ENCODE measurements at places on chromosomes 6 and 20.

DNA sequence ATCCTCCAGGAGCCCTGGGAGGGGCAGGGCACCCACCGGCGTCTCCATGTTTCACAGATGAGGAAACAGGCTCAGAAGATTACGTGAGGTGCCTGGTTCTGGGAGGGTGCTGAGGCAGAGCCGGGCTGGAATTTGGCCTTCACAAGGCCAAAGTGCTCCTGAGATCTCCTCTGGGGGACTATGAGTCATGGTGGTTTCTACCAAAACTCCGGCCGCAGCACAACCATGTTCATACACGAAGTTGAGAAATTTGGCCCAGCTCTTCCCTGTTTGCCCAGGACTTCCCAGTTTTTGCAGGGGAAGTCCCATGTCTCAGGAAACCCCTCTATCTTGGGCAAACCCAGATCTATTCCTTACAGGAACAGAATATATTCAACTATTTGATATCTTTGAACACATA is 172.9 kb upstream of the CDYL start:
- DNase-seq, result peak; percentile 90

- DNase-seq, result no peak
These were observed 72.8 kb downstream of the MDGA1 start for GRCh38 chr6:37624606-37625574.

DNA sequence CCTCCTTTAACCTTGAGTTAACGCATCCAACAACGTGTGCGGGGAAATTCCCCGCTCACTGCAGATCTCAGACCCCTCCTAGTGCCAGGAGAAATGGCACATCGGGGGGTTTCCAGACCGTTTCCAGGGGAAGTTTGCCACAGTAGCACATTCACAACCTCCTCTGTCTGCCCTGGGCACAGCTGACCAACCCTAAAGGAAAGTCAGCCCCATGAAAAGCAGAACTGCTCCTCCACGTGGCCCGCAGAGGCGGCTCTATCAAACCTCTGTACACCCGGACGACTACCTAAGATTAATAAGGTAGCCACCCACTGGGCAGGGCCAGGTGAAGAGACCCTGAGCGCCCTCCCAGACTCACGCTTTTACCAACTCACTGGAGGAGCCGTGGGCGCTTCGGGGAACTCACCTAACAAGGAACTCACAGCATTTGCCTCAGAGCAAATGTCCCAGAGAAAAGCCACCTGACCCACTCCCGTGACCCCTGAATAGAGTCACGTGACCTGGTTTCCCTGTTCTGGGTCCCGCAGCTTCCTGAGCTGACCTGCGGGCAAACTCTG is 93.1 kb downstream of the PRND start:
- peak; percentile 88 for DNase-seq

GRCh38 chr20:13552061-13552460 is 86.7 kb downstream of the TASP1 start:
- DNase-seq, result no peak

DNA sequence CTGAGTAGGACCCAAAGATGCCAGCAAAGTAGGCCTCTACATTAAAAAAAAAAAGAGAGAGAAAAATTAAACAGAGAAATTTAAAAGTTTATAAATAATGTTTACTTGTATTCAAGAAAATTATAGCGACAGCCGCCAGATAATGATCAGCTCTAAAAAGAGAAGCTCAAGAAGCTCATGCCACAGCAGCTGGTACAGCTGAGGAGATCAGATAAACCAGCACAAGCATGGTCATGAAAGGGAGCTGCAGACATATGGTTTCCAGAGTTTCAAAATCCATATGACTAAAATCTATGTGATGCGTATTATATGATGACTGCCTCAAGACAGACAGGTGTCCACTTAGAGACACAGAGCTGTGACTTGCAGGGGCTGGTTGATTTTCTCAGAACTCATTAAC is 13.6 kb upstream of the HLA-C start:
- DNase-seq, result peak; percentile 15

DNA sequence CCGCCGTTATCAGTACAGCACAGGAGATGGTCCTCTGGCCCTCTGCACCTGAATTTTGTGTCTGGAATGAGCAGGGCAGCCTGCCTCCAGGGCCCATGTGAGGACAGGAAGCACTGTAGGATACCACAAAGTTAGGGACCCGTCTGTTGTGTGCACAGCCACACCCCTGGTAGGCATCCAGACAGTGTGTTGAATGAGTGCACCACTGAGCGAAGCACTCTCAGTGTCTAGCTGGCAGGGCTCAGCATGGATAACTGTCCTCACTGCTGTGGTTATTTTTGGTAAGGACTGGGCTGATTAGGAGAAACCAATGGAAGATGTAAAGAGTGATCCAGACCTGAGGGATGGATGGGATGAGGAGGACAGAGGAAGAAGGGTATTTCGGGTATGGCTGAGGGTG is 178.7 kb downstream of the CLIC5 start:
- no peak for DNase-seq
